ENCODE measurements at places on chromosomes 12 and 14.

- DNase-seq: no peak
Observed at GRCh38 chr12:103569278-103569677, 17.8 kb upstream of the STAB2 start.

- peak; percentile 14 for DNase-seq
Observed at GRCh38 chr12:41302979-41303403, 114.9 kb downstream of the PDZRN4 start.

DNA sequence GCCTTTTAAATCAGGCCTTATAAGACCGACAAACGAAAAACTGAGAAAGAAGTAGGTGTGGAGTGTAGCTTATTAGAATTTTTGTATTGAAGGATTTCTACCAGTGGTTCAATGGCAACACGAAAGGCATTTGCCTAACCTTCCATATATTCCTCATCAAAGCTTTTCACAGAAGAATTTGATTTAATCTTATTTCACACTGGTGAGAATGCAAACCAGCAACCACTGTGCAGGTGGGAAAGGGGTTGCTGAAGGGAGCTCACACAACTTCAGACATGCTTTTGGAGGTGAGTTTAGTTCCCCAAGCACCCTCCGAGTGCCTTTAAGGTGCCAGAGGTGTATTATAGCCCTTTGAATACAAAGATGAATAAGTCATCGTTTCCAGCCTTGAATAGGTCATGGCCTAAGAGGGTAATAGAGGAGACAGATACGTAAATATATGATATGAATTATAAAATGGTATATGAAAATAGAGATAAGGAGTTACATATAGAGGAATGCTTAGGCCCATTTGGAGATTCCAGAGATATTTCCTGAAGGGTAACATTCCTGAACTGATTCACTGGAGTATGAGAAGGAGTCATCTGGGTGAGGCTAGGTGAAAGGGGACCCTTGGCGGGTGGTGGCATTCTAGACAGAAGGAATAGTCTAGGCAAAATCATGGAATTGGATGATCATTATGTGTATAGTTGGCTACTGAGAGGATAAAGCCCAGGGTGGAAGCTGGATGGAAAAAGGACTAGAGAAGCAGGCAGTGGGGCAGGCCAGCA, 6.4 kb downstream of the ERP27 start:
- no peak for DNase-seq

- no peak for DNase-seq
Observed at GRCh38 chr14:81802341-81802740, 268.7 kb upstream of the SEL1L start.

- no peak for DNase-seq
Observed at GRCh38 chr14:102493096-102493495, 16.5 kb downstream of the ANKRD9 start.

DNA sequence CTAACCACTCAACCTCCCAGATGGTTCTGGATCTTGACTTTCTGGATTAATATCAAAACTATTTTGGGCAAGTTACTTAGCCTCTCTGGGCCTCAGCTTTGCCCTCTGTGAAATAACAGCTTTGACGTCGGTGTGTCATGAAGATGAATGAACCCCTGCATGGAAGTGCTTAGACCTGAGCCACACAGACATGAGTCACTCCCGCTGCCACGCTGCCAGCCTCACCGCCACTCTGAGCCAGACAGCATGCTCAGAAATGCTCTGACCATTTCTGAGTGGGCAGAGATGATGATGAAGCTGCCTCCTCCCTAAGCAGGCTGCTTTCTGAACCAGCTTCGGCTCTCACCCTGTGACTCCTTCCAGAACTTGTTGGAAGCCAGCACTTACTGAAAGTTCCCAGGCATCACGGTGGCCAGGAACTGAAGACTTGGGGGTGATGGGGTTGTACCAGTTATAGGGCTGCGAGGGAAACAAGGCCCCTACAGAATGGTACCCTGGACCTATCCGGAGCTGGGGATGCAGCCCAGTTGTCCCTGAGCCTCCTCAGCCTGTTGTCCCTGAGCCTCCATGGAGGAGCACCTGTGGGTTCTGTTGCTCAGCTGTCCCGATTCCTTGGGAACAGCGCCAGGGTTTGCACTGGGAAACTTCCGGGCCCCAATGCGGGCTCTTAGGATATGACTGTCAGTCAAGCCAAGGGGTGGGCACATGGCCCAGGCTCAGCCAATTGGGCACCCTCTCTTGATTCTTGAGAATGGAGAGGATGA, 2.0 kb upstream of the CCDC197 start:
- peak; percentile 87 for DNase-seq

- DNase-seq: no peak
Observed at GRCh38 chr12:59181196-59181777, 261.0 kb upstream of the LRIG3 start.

- no peak for DNase-seq
Observed at GRCh38 chr14:22469538-22470303, 119.3 kb downstream of the DAD1 start.

DNA sequence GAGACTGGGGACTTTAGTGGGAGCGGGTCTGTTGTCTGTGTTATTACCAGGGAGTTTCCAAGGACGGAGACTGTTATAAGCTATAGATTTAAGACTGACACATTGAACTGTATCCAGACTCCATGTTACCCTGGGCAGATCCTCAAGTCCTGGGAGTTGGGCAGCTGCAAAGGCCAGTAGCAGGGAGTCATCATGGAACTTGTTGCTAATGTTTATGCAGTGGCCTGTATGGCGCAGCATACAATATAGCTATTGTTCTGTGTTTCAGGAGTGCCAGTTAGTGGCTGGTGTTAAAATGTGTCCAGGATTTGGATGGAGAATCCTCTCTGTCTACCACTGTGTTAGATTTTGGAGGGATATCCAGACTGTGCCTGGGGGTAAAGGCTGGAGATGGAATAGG, 31.7 kb downstream of the SMOC1 start:
- DNase-seq: no peak

DNA sequence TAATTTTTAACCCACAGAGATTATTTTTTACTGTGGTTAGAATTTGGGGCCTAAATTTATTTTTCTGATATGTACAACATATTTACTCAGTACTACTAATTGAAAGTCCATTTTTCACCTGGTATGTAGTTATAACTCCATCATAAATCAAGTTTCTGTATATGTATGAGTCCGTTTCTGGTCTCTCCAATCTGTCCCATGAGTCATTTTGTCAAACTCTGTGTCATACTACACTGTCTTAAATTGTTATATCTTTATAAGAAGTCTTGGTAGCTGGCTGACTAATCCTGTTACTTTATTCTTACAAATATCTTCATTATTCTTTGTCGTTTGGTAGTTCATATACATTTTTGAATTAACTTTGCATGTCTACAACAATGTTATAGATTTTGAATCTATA, 344.0 kb downstream of the PDZRN4 start:
- DNase-seq: peak; percentile 64

- DNase-seq: no peak
Observed at GRCh38 chr14:83461521-83461920, 1927.9 kb upstream of the SEL1L start.

- no peak for DNase-seq
Observed at GRCh38 chr12:30908722-30909348, 17.7 kb upstream of the TSPAN11 start.

- no peak for DNase-seq
Observed at GRCh38 chr12:131048611-131048990, 94.9 kb downstream of the ADGRD1 start.

- DNase-seq: peak; percentile 80
Observed at GRCh38 chr12:107094183-107094448, 767 bp upstream of the CRY1 start.

- no peak for DNase-seq
Observed at GRCh38 chr12:104620837-104621531, 164.2 kb downstream of the CHST11 start.

DNA sequence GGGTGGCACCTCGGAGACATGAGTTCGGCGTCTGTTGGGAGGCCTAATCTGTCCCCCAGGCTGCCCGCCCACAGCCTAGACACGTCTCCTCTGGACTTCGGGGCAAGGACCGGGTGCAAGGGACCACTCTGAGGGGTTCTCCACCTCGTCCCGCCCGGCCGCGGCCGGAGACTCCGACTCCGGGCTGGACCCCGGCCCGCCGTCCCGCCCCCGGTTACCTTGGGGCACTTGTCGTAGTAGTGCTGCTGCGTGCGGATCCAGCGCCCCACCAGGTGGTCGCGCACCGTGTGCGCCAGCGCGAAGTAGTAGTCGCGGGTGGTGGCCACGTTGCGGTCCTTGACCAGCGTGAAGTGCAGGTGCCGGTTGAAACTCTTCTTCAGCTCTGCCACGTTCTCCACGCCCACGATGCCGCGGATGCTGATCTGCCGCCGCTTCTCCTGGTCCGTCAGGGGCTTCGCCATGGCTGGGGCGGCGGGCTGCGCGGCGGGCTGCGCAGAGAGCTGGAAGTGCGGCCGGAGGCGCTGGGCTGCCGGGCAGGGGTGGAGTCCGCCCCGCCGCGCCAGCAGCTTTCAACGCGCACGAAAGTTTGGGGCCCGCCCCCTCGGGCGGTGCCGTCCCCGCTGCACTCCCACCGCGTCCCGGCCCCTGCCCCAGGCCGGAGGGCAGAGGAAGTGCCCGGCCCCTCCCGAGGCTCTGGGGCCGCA, at the start of gene PYGL:
TSS of gene PYGL (minus strand) at position 541 of the 704 bp plus-strand sequence. CDS start at position 461, 80 bp downstream.
- peak; percentile 82 for DNase-seq

DNA sequence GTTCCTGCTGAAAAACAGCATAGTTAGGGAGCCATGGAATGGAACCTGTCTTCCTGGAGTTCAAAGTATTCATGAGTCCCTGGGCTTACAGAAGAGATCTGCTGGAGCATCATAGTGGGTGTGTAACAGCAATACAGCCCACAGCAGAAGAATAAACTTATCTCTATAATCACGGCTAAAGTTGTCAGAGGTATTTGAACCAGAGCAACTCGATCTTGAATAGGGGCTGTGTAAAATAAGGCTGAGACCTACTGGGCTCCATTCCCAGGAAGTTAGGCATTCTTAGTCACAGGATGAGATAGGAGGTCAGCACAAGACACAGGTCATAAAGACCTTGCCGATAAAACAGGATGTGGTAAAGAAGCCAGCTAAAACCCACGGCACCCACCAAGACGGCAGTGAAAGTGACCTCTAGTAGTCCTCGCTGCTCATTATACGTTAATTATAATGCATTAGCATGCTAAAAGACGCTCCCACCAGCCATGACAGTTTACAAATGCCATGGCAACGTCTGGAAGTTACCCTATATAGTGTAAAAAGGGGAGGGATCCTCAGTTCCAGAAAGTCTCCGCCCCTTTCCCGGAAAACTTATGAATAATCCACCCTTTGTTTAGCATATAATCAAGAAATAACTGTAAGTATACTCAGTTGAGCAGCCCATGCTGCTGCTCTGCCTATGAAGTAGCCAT, 223.4 kb downstream of the PCNX1 start:
- DNase-seq: peak; percentile 96

DNA sequence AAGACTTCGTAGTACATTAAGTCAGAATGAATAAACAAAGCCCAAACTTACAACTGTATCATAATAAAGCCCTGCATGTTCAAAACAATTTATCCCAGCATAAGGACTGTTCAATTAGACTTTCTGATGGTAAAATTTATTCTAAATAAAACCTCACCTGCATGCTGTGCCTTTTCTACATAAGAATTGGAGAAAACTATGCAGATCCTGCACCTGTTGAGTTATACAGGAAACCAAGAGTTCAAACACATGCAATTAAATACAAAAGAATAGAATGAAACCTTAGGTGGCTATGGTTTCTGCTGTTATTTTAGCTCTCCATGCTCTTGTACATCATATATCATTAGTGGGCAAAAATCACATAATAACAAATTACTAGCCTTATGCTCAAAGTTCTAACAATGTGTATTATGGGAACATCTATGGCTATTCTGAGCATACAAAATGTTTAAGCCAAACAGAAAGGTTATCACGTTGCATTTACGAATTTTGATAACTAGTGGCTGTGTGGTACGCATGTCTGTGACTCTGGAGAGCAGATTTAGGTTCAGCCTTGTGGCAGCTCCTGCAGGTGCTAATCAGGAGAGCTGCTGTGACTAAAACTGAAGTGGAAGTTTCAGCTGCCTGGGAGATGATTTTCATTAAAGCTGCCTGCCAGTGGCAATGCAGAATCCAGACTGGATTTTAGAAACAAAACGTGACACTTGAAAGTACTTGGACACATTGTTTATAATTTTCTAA, 36.1 kb upstream of the LRFN5 start:
- DNase-seq: no peak

DNA sequence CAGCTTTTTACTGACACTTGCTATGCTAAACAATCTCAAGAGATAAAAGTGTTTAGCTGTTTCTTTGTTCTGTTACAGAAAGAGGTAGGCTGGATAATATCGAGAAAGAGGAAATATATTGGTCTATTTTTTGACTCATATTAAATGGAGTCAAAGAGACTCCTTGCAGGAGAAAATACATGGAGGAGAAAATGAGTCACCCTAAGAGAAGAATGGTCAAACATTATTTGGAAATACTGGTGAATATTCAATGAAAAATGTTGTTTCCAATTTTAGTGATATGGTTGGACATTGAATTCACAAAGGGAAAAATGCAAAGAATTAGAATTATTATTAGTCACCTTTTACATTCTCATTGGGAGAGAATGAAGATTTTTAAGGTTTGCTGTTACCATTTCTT, 3.2 kb downstream of the KCNJ8 start:
- DNase-seq: peak; percentile 64

DNA sequence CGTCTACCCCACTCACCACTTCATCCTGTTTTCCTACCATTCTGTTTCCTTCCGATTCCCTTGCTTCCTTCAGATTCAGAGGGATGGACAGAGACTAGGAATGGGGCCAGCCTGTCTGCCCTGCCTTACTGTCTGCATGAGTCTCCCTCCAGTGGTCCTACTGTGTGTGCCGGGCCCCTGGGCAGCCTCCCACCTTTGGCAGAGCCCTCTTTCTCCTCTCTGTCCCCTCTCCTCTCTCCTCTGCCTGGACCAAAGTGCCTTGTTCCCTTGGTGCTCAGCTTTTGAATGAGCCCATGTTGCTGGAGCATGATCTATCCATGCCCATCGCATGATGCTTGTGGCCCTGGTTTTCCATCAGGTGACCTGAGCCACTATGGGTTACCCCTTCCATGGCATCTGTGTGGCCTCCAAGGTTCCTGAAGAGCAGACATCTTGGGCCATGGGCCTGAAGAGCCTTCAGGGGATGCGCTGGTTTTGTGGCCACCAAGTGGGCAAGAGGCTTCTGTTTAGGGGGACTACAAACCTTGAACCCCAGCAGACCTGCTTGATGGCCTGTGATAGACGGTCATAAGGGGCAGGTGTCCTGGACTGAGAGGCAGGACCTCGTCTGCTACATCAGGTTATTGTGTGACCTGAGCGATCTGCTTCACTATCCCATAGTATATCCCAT, 54.2 kb upstream of the BCL11B start:
- DNase-seq: no peak

DNA sequence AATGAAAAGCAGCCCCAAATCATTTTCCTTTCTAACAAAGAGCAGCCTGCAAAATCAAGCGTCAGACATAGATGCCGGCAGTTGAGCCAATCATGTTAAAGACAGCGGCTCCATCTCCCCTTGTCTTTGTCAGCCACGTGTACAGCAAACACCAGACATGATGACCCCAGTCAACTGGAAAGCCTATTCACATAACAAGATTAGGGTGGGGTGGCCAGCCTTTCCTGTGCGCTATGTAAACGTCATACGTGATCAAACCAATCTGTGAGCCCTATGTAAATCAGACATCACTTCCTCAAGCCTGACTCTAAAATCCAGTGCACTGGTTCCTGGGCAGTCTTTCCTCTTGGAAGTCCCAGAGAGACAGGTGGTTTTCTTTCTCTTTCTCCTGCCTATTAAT, 9.9 kb upstream of the FICD start:
- no peak for DNase-seq

Measured in ELR (cell line).